Breast epithelium (tissue), 4 donors: ENCODE measurements at places on chromosomes 13 and 19. TPM values are rescaled to one million over a fixed set of nuclear protein-coding genes. Genes with fewer than 3 reads are reported as not detected.

- H3K4me3 ChIP-seq = no peak overlapping the region
- DNase-seq = no peak
- no peaks in the 10 kb centered on the region for H3K27me3 ChIP-seq
- H3K4me1 ChIP-seq = no peaks in the 10 kb centered on the region
These were observed 65.1 kb upstream of the PRR20A start for GRCh38 chr13:57075588-57075987.

- no peaks in the 10 kb centered on the region for H3K27me3 ChIP-seq
- H3K4me3 ChIP-seq = no peak overlapping the region
- no peak for DNase-seq
- peaks cover 23% of the 10 kb centered on the region for H3K36me3 ChIP-seq
- H3K27ac ChIP-seq = no peak overlapping the region
These were observed 20.0 kb downstream of the SIN3B start for GRCh38 chr19:16849168-16849567.

GRCh38 chr13:77696006-77696878 lies 1.2 kb upstream of the SLAIN1 start:
- H3K4me3 ChIP-seq = peak overlapping the region; percentile 80
- DNase-seq = no peak
- H3K36me3 ChIP-seq = no peaks in the 10 kb centered on the region
- H3K27ac ChIP-seq = no peak overlapping the region
- no peaks in the 10 kb centered on the region for H3K4me1 ChIP-seq

GRCh38 chr13:34207334-34207733 lies 389.4 kb downstream of the RFC3 start:
- H3K27ac ChIP-seq = no peak overlapping the region
- no peaks in the 10 kb centered on the region for H3K27me3 ChIP-seq
- no peak overlapping the region for H3K4me3 ChIP-seq
- no peaks in the 10 kb centered on the region for H3K4me1 ChIP-seq
- no peak for DNase-seq
- H3K36me3 ChIP-seq = no peaks in the 10 kb centered on the region

A1BG gene
- 40.6 TPM for total RNA-seq

PLPP2 gene
- total RNA-seq = 0.48 TPM

- H3K4me3 ChIP-seq = no peak overlapping the region
- no peak for DNase-seq
- no peaks in the 10 kb centered on the region for H3K27me3 ChIP-seq
- H3K36me3 ChIP-seq = no peaks in the 10 kb centered on the region
These were observed 16.3 kb downstream of the FCHO1 start for GRCh38 chr19:17767559-17767958.

- no peak overlapping the region for H3K27ac ChIP-seq
- no peaks in the 10 kb centered on the region for H3K36me3 ChIP-seq
- H3K4me1 ChIP-seq = no peaks in the 10 kb centered on the region
- no peak for DNase-seq
These were observed 6.4 kb downstream of the GRTP1 start for GRCh38 chr13:113357529-113357928.

DNA sequence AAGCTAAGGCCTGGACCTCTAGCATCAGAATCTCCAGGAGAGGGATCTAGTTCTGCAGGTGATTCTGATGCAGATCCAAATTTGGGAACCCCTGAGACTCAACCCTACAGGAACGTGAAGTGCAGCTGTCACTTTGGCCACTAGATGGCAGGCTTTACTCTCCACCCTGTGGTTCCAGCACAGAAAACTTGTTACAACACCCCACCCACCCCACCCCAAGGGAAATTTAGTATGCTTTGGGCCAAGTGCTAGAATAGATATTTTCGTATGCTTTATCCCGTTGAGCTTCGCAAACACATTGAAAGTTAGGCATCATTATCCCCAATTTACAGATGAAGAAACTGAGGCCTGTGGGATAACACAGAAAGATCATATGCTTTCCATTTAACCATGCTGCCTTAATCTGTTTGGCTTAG lies 232.0 kb downstream of the B3GLCT start:
- H3K27ac ChIP-seq = no peak overlapping the region
- H3K4me1 ChIP-seq = no peaks in the 10 kb centered on the region
- DNase-seq = no peak
- no peaks in the 10 kb centered on the region for H3K36me3 ChIP-seq
- H3K27me3 ChIP-seq = no peaks in the 10 kb centered on the region
- H3K4me3 ChIP-seq = no peak overlapping the region

DNA sequence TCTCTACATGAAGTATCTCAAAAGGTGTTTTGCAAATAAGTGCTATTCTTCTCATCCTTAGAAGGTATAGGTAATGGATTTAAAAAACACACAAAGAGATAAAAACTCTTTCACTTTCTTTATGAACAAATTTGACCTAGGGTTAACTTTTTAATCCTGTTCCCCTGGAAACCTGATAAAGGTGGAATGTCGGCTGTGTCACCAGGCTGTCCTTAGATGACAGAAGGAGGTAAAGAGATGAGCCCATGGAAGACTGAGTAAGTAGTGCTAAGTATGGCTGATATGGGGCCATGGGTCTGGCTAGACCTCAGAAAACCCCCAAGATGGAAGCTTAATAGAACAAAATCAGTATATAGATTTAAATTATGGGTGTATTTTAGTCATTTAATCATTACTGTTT lies 153.8 kb upstream of the LSM14A start:
- H3K27me3 ChIP-seq = no peaks in the 10 kb centered on the region
- no peaks in the 10 kb centered on the region for H3K36me3 ChIP-seq
- no peaks in the 10 kb centered on the region for H3K4me1 ChIP-seq
- DNase-seq = no peak
- no peak overlapping the region for H3K27ac ChIP-seq
- H3K4me3 ChIP-seq = no peak overlapping the region

SIGLEC8 gene
- 8.6 TPM for total RNA-seq

- H3K27ac ChIP-seq = peak overlapping the region; percentile 8
- H3K36me3 ChIP-seq = no peaks in the 10 kb centered on the region
- no peaks in the 10 kb centered on the region for H3K4me1 ChIP-seq
- H3K4me3 ChIP-seq = peak overlapping the region; percentile 30
- DNase-seq = no peak
These were observed 38.0 kb upstream of the ALOX5AP start for GRCh38 chr13:30697177-30697953.

- H3K27me3 ChIP-seq = no peaks in the 10 kb centered on the region
- DNase-seq = no peak
- no peak overlapping the region for H3K4me3 ChIP-seq
- no peaks in the 10 kb centered on the region for H3K36me3 ChIP-seq
- H3K27ac ChIP-seq = no peak overlapping the region
- H3K4me1 ChIP-seq = no peaks in the 10 kb centered on the region
These were observed 13.2 kb downstream of the DIAPH3 start for GRCh38 chr13:60150538-60150937.

- H3K27me3 ChIP-seq = no peaks in the 10 kb centered on the region
- no peaks in the 10 kb centered on the region for H3K4me1 ChIP-seq
- no peaks in the 10 kb centered on the region for H3K36me3 ChIP-seq
These were observed 247.7 kb downstream of the OLFM4 start for GRCh38 chr13:53276265-53276664.

GRCh38 chr19:6443986-6444385 lies 10.4 kb upstream of the SLC25A41 start:
- no peak overlapping the region for H3K27ac ChIP-seq
- H3K27me3 ChIP-seq = no peaks in the 10 kb centered on the region

DNA sequence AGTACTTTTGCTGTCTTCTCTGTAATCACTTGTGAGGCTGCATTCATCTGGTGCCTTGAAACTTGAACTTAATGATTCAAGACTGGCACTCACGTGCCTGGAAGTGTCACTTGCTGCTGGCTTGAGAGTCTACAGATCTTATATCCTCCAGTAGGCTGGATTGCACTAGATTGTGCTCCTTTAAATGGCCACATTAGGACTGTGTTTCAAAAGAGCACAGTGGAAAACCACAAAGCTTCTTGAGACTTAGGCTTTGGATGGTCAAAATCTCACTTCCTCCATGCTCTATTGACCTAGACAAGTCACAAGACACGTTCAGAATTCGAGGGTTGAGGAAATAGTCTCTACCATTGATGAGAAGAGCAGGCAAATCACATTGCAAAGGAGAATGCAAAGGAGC lies 1278.8 kb upstream of the MIR17HG start:
- H3K36me3 ChIP-seq = no peaks in the 10 kb centered on the region
- no peaks in the 10 kb centered on the region for H3K4me1 ChIP-seq
- no peak overlapping the region for H3K27ac ChIP-seq
- DNase-seq = no peak
- H3K4me3 ChIP-seq = no peak overlapping the region

GRCh38 chr19:310141-310651 lies 19.0 kb upstream of the PLPP2 start:
- H3K27me3 ChIP-seq = no peaks in the 10 kb centered on the region
- H3K36me3 ChIP-seq = peaks cover 11% of the 10 kb centered on the region
- H3K4me1 ChIP-seq = no peaks in the 10 kb centered on the region
- no peak overlapping the region for H3K27ac ChIP-seq
- DNase-seq = no peak
- peak overlapping the region; percentile 24 for H3K4me3 ChIP-seq

DNA sequence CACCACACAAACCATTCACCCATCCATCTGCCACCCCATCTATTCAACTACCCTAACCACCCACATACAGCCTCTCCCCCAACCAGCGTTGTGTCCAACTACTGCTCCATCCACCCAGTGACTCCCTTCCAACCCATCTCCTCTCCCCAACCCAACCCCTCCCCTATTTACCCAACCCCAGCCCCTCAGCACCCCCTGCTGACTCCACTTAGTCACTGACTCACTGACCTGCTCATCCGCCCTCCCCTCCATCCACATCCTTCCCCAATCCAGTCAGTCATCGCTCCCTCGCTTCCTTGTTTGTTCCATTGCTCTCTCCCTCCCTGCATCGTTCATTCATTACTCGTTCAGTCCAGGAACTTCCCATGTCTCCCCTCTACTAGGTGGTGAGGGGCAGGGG lies 39.2 kb downstream of the KCNC3 start:
- no peak for DNase-seq
- no peak overlapping the region for H3K4me3 ChIP-seq
- H3K27ac ChIP-seq = no peak overlapping the region

GRCh38 chr19:15191982-15192381 lies 8.8 kb downstream of the NOTCH3 start:
- H3K27ac ChIP-seq = peak overlapping the region; percentile 25
- H3K4me3 ChIP-seq = no peak overlapping the region
- DNase-seq = no peak
- H3K4me1 ChIP-seq = no peaks in the 10 kb centered on the region
- H3K27me3 ChIP-seq = no peaks in the 10 kb centered on the region

DNA sequence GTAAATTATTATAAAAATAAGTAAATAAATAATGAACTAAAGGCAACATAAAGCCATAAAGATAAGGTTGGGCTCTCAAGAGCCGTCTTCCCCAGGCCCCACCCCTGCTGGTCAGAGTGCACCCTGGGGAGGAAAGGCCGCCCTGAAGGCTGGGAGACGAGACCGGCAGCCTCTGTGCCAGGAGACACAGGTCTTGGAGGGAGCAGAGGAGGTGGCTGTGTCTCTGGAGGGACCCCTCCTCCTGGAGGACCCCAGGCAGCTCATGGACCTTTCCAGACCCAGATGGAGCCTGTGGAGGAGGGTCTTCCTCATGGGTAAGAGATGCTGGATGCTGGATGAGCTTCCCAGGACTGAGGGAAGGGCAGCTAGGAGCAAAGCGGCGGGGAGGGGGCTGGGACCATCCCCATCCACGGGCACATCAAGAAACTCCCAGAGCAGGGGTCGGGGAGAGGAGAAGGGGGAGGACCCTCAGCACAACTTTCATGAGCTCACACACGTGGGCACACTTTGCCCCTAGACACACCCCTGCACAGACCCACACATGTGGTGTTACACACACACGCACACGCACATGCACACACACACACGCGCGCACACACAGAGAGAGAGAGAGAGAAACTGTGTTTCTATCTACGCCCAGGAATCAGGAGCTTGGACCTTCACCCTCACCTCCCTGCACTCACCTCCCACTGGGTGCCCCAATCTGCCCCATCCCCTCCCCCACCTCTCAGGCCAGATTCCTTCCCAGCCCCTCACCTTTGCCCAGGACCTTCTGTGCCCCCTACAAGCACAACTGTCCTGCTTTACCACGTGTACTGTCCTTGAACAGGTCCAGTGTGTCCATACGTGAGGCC lies at the start of gene CEACAM18:
Gene CEACAM18 (plus strand): TSS at position 159 of the 854 bp plus-strand sequence.
- H3K4me1 ChIP-seq = no peaks in the 10 kb centered on the region
- no peaks in the 10 kb centered on the region for H3K36me3 ChIP-seq
- H3K27ac ChIP-seq = no peak within 1 kb of the TSS
- H3K27me3 ChIP-seq = peaks cover 57% of the 10 kb centered on the region
- no peak within 1 kb of the TSS for H3K4me3 ChIP-seq
- no peak for DNase-seq

- H3K27me3 ChIP-seq = no peaks in the 10 kb centered on the region
- no peak overlapping the region for H3K4me3 ChIP-seq
- H3K4me1 ChIP-seq = no peaks in the 10 kb centered on the region
- no peaks in the 10 kb centered on the region for H3K36me3 ChIP-seq
- H3K27ac ChIP-seq = no peak overlapping the region
- DNase-seq = no peak
These were observed 368.3 kb downstream of the IRS2 start for GRCh38 chr13:109418111-109418510.

DNA sequence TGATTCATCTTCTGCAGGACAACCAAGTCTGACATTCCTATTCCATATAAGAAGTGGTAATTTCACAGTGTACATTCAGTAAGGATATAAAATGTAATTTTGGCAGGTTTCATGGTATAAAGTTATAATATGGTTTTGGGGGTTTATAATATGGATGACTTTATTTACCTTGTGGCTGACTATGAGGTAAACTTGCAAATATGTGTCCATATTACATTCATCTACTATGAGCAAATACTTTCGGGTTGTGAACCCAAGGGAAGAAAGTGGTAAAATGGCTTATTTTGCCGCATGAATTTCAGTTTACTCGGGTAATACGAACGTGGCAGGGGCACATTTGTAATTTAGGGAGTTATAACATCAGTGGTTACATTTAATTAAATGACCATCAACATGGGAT lies 86.7 kb upstream of the TNFSF11 start:
- no peak overlapping the region for H3K27ac ChIP-seq
- H3K4me1 ChIP-seq = no peaks in the 10 kb centered on the region
- no peaks in the 10 kb centered on the region for H3K27me3 ChIP-seq

IZUMO2 gene
- total RNA-seq = not detected

DNA sequence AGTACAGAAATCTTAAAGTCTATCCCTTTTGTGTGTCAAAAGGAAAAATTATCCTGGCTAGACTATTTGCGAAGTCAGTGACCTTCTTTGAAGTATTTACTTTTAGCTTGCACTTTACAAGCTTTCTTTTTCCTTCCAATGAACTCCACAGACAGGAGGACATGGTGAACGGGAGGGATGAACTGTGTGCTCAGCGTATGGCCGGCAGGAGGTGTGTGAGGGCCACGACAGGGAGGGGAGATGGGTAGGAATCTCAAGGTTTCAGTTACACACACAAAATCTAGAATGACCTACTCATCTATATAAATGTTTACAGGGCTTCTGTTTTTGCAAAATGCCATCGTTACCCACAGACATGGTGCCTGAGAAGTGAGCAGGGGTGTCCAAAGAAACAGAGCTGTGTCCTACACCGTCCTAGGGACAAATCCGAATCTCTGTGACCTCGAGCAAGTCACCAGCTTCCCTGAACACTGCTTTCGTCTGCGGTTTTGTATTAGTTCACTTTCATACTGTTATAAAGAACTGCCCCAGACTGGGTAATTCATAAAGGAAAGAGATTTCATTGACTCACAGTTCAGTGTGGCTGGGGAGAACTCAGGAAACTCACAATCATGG lies 537.2 kb downstream of the LIG4 start:
- no peaks in the 10 kb centered on the region for H3K4me1 ChIP-seq
- no peak for DNase-seq
- no peak overlapping the region for H3K4me3 ChIP-seq
- no peak overlapping the region for H3K27ac ChIP-seq
- no peaks in the 10 kb centered on the region for H3K27me3 ChIP-seq

- no peak overlapping the region for H3K4me3 ChIP-seq
- H3K27me3 ChIP-seq = no peaks in the 10 kb centered on the region
- DNase-seq = no peak
- H3K27ac ChIP-seq = no peak overlapping the region
These were observed 50.2 kb upstream of the TPM4 start for GRCh38 chr19:16026131-16026530.
